Stimulated activated naive CD4-positive, alpha-beta T cell treated with Interleukin-2 at 50 U/mL for 16 hours (primary cell): ENCODE measurements at places on chromosomes 6 and 20.

DNA sequence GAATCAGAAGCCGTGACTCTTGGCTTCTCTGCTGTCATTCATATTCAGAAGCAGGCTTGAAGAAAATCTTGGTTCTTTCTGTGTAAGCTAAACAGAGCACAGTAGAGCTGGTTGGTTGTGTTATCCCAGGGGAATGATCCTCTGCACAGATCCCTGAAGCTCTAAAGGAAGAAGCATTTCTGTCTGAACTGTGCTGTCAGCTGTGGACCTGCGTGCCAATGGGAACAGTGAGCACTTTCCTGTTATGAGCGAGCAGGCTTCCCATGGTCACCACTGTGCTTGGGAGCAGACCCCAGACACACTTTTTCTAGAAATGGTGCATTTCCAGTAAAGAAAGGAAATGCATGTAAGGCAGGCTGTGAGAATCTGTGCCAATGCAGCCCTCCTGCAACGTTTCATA lies 490.2 kb downstream of the EPM2A start:
- no peak for DNase-seq

GRCh38 chr6:41947581-41948220 lies 6.1 kb upstream of the CCND3 start:
- DNase-seq: no peak

DNA sequence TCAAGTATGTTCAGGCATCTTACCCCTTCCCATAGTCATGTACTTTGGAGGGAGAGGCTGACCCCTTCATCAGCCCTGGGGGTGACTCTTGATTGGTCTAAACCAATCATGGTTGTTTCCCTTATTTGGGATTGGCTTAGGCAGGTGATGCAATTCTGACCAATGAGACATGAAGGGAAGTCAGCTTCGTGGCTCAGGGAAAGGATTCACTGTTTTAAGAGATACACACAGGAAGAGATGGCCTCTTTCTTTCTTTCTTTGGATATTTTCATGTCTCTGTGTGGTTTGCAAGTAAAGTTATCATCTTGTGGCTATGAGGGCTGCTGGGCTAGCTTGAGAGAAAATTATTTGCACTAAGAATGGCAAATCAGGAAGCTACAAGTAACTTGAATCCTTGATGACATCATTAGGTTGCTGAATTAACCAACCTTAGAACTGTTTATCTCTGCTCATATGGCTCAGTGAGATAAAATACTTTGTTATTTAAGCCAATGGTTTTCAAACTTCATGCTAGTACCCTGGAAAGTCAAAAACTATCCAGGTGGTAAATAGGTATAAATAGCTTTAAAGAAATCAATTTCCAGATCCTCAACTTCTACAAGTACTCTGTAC lies 144.2 kb upstream of the CENPW start:
- no peak for DNase-seq

- no peak for DNase-seq
These were observed 793 bp upstream of the PDSS2 start for GRCh38 chr6:107460083-107460631.

GRCh38 chr6:150692604-150693003 lies 92.9 kb downstream of the PLEKHG1 start:
- DNase-seq: no peak
